ENCODE measurements at places on chromosomes 6 and 20.

DNA sequence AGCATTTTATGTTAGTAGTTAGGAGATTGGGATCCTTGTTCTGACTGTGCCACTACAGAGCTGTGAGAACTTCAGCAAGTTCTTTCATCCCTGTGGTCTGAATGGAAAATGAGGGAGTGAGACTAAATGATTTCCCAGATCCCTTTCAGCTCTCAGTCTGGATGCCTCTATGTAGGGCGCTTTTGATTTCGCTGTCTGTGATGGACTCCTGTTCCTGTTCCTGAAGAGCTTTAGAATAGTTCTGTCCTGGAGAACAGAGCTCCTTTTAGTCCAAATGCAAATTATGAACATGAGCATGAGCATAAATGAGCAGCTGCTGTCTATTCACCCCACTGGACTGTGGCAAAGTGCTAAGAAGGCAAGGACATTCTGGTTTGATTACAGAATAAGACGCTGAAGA lies 61.4 kb upstream of the NT5E start:
- DNase-seq: no peak

DNA sequence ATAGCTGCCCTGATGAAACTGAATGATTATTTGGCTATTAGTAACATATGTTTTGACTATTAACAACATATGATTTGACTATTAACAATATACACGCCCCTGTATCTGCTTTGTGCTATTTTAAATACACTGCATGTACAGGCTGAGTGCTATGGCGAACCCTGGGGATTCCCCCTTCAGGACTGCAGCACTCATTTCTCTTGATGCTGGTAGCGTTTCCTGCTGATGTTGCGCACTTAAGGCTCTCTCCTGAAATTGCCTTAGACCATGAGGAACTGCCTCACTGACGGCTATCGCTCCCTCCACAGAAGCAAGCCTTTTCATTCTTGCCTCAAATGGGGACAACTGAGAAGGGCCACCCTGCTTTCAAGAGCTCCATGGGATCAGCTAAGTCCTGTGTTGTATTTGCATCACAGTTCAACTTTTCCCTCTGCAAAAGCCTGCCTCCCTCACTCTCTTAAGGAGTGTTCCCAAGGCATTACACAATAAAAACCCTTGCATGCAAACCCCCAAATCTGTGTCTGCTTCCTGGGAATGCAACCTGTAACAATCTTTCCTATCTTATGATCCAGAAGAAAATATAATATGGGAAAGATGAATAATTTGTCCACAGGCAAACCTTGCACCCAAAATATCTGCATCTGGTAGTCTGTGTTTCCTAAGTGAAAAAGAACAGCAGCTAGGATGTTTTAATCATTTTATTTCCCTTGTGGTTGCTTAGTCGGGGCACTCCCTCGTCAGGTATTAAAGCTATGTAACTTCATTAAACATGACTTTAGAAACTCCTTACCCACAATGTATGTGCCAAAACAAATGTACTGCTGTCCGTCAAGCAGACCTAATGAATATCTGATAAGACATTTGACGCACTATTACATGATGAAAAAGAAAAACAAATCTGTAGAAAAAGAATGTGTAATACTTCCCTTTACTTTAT lies 456.4 kb downstream of the COL12A1 start:
- no peak for DNase-seq

GRCh38 chr6:15823838-15824414 lies 161.1 kb upstream of the DTNBP1 start:
- DNase-seq: no peak

GRCh38 chr6:140956571-140957369 lies 1176.0 kb upstream of the GJE1 start:
- peak; percentile 94 for DNase-seq

DNA sequence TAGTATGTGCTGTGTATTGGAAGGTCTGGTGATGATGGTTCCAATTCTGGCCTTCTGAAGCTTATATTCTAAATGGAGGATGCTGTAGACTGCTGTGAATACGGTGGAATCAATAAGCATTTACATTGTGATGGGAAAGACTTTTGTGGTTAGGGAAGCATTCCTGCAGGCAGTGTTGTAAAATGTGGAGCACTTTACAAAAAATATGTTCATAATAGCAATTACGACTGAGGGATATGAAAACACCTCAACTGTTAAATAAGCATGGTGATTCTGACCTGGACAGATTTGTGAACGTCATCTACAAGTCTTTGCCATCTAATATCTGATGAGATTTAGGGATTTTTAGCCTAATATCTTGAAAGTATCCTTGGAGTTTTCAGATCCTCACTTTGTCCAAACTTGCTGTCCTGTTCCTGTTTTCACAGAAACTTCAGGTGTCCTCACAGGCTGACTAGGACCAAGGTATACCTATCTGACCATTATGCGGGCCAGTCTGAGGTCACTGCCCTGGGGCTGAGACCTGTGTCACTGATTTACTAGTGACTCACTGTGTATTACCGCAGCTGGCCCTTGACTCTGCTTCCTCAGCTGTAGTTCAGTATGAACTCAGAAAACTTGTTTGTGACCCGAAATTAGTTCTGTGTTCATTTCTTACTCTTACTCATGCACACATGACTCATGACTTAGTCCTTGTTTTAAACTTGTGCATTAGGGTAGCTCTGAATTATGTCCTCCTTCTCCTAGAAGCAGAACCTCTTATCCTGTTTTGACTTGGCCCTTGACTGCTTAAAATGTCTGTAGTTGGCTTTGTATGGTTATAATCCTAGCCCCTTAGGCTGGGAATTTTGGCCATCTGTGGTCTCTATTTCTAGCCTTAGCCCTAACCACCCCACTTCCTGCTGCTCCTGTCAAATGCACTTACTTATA lies 343.0 kb downstream of the CDKAL1 start:
- no peak for DNase-seq

DNA sequence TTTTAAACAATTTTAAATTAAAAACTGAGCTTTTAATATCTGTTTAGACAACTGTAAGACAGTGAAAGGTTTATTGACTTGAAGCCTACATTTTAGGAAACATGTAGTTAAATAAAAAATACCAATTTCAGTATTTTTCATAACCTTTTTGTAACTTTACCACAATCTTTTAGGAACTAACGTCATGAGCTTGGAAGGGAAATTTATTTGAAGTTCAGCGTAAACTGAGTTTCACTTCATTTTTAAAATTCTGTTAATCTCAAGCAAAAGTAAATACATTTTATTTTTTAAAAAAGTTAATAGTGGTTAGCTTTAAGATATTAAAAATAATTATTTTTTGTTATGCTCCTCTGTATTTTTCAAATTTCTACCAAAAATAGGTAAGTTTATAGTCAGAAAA lies 5.5 kb downstream of the CST7 start:
- no peak for DNase-seq

GRCh38 chr6:152948150-152948768 lies 34.6 kb downstream of the FBXO5 start:
- peak; percentile 9 for DNase-seq

DNA sequence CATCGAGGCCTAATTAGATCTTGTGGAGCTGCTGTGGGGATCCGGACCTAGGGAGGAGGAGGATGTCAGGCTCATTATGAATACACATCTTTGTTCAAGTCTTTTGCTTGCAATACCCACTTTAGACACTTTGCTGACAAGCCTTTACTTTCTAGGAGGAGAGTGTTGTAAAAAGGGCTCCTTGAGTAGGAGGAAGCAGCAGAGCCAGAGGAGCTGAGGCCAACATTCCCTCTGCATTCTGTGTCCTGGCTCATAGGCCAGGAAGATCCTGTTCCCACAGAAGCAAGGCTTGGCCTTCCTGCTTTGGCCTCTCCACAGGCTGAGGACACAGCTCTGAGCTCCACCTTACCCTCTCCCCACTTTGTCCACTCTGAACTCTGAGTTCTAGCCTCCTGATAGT lies 67.1 kb downstream of the TPD52L1 start:
- DNase-seq: no peak

- peak; percentile 8 for DNase-seq
Measured at GRCh38 chr6:19382676-19383075, 454.5 kb upstream of the ID4 start.

- DNase-seq: no peak
Measured at GRCh38 chr6:161407115-161407514, 133.3 kb upstream of the AGPAT4 start.

GRCh38 chr6:44430326-44430725 lies 42.8 kb downstream of the CDC5L start:
- no peak for DNase-seq

GRCh38 chr20:16263582-16263981 lies 309.7 kb downstream of the KIF16B start:
- no peak for DNase-seq

Measured in NCI-H2081 (cell line).